LHCN-M2 (cell line): ENCODE measurements at places on chromosomes 7 and 10.
A peak's percentile ranks its signal among the peaks of the same experiment; 100 is the strongest.

DNA sequence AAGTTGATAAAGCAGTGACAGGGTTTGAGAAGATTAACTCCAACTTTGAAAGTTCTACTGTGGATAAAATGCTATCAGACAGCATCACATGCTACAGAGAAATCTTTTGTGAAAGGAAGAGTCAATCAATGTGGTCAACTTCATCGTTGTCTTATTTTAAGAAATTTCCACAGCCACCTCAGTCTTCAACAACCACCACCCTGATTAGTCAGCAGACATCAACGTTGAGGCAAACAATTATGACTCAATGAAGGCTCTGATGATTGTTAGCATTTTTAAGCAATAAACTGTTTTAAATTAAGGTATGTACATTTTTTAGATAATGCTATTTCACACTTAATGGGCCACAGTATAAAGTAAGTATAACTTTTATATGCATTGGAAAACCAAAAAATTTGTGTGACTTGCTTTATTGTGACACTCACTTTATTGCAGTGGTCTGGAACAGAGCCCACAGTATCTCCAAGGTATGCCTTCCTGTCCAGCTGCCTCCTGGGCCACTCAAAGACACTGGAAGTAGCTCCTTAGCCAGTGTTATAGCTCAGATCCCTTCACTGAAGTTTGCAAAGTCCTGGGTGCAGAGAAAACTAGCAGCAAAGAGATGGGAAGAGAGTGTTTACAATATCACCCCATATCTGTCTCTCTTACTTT lies 293.1 kb downstream of the ARHGAP12 start:
- peak; percentile 44 for DNase-seq

GRCh38 chr10:101956117-101956516 lies 99.9 kb downstream of the ARMH3 start:
- DNase-seq = no peak

DNA sequence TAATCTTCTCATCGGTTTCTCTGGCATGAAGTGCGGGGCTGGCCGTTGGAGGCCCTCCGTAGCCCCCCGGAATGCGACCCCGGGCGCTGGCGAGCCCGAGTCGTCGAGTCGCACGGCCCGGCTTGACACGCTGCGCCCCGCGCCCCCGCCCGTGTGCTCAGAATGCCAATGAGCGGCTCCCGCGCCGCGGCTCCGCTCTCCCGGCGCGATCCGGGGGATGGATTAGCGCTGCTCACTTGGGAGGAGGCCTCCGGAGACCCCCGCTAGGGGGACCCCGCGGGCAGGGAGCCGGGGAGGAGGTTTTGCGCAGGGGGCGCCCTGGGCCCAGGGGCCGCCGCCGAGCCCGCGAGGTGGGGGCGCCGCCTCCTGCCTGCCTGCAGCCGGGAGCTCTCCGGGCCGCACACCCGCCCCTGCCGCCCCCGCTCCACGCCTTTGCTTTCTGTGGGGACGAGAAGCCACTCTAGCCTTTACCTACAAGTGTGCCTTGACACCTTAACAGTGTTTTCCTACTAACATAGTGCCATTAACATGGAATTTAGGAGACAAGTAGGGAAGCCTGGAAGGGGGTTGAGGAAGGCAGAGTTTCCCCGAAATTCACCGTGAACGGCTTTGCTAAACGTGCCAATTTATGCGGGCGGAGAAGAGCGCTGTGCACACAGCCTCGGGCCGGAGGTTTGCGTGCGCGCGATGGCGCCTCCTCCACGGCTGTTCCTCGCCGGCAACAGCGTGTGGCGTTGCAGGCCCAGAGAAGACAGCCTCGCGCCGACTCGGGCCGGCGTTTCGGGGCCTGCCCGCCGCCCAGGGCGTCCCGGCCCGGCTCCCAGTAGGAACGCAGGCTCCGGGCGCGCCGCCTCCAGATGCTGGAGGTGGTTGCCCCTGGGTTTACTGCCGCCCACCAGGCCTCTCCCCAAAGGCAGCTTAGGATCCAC lies 7.1 kb downstream of the SHH start:
- DNase-seq = peak; percentile 68

GRCh38 chr7:49703337-49703736 lies 70.1 kb upstream of the VWC2 start:
- no peak for DNase-seq

DNA sequence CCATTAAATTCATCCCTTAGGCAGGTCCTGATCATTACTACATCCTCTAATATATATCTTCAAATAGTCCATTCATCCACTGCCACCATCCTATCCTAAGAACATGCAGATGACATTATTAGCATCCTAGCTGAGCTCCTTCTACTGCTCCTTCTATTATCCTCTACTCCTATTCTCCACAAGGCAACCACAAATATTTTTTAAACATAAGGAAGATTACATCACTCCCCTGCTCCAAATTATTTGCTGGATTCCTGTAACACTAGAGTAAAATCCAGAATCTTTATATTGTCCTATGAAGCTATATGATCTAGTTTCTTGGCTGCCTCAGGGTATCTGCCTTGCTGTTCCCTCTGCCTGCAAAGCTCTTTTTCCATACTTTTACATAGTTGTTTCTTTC lies 176.3 kb upstream of the SLC26A5 start:
- DNase-seq = no peak

DNA sequence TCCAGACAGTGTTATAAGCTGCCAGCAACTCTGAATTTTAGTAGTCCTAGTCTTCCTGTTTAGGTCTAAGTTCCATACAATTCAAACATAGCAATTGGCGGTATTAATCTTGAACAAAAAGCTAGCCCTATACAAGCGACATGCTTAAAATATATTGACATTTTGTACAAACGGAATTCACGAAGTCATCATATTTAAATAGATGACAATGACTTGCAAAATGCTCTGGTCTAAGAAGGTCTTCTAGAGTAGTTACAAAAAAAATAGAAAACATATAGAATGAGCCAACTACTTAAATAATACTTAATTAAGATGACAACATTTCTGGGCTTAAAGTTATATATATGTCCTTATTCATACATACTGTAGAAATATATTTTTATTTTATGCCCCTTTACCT lies 446.6 kb downstream of the ANKRD7 start:
- no peak for DNase-seq

DNA sequence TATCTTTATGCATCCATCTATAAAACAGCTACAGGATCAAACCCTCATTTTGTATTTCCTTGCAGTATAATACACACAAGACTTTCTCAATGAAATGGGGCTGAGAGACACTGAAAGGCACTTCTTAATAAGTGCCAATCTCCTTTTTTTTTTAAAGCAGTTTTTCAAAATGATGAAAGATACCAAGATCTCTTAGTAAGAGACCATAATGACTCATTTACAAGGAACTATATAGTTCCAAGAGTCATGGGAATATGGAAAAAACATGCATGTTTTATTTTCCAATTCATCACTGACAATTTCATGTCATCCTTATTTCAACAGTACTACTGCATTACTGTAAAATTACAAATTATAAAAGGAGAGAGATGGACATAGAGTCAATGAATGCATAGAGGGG lies 973.7 kb downstream of the GATA3 start:
- DNase-seq = peak; percentile 5

- no peak for DNase-seq
These were observed 893.0 kb downstream of the SORCS3 start for GRCh38 chr10:105534086-105534485.

DNA sequence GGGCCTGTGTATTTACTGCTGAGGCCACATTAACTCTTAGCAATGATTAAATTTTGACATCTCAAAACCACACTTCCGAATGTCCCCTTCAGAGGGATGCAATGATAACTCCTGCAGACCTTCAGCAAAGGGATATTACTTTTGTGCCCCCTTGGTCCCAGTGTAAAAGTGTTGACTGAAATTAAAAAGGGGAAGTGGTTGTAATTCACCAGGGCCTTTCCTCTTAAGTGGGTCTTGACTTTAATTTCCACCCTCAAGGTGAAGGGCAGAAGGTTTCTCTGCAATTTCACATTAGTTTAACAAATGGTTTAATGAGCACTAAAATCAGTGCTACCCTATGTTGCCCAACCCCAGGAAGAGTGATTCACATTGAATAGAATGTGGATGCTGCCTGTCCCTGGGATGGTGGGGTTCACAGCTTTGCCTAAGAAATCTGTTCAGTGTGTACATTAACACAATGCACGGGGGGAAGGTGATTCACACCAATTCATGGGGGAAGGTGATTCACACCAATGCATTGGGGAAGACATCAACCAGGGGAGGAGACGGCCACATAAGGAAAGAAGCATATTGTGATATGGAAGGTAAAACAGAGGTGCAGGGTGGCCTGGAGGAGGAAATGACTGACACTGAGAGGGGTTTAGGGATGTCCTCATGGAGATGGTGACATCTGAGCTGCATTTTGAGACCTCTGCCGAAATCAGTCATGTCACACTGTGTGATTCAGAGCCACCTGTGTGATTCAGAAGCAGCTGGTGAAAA lies 19.4 kb upstream of the TNS3 start:
- peak; percentile 90 for DNase-seq

GRCh38 chr7:7103343-7104313 lies 78.7 kb upstream of the C1GALT1 start:
- DNase-seq = peak; percentile 88

DNA sequence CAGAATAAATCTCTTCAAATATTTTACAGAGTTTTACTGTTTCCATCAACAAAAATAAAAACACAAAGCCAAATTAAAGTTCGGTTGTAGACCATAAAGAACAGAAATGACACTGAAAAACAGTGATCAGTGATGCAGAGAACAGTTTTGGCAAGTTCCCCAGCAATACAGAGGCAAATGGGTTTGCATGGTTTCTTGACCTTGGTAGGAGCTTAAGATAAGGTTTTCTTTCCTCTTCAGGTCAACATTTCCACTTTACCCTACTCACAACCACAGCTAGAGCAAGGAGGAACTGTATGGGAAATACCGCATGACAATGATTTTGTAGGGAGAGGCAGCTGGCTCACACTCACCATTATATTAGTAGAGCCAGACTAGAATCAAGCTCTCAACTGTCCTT lies 199.5 kb downstream of the SH2D4B start:
- DNase-seq = no peak

GRCh38 chr7:55210716-55211115 lies 154.4 kb upstream of the LANCL2 start:
- DNase-seq = no peak

DNA sequence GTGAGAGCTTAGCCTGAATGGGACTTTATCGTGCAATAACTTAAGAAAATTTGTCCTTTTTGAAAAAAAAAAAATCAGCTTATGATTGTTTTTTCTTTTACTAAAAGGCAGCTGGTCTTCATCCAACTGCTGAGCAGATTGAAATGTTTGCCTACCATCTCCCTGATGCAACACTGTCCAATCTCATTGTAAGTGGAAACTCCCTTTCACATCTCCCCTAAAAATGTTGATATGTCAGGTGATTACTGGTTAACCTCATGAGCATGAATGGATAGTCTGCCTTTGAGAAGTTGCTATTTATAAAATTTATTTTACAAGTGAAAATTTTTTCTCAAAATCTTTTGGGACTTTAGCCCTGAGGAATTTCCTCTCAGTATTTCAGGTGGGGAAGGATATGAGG lies 17.8 kb upstream of the HKDC1 start:
- no peak for DNase-seq

DNA sequence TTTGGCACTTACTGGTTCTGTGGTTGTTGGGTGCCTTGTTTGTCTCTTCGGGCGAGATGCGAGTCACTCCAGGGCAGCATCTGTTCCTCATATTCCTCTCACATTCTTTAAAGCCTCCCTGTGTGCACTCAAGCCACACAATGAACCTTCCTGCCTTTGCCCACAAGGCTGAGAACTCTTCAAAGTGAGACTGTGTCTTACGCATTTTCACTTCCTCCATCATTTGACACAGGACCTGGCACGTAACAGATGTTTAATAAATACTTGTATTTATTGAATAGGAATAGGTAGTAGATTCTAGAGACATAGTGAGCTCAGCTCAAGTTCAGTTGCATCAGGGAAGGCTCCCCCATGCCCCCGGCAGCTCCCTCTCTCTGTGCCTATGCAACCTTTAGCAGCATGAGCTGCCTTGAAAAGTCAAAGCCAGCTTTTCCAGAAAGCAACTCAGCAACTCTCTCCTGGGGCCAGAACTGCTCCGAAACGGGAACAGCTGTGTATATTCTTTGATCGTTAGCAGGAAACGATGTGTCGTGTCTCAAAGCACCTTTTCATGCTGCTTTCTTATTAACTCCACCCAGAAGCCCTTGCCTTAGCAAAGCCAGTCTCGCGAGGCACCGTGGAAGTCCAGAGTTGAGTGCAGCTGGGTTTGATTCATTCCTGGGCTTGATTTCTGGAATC lies 97.5 kb downstream of the PFKFB3 start:
- DNase-seq = peak; percentile 34

DNA sequence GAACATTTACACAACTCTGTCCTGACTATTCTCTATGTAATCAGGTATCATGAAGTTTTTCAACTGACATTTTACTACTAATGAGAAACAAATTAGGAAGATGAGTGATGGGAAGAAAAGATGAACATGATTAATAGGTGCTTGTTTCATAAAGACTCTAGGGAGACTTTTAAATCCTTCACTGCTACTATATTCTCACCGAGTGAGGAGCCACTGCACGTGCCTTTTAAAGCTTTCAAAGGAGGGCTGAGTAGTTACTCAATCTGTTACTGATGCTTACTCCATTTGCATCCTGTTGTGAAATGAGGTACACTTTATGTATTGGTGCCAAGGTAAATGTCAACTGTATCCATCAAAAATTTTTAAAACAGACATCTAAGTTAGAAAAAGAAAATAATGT lies 1.3 kb upstream of the COMMD3 start:
- no peak for DNase-seq

GRCh38 chr7:116585967-116586366 lies 61.1 kb downstream of the CAV1 start:
- no peak for DNase-seq

- DNase-seq = no peak
These were observed 46.5 kb upstream of the IL6 start for GRCh38 chr7:22680482-22680911.

DNA sequence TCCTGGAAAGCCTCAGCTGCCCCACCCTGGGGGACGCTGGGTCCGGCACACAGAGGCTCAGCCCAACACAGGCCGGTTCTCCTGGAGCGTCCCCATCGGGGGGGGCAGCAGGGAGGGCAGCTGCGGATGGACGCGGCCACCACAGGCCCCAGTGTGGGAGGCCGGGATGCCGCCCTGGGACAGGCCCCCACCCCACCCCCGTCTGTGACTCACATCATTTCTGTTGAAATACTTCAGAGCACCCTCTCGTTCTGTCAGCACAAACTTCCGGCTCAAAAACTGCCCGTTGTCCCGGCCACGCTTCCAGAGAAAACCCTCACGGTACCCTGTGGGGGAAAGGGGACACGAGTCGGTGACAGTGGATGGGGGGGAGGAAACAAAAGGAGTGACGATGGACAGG lies 28.5 kb downstream of the GET4 start:
- DNase-seq = peak; percentile 72

GRCh38 chr10:15985690-15986089 lies 125.4 kb upstream of the MINDY3 start:
- DNase-seq = no peak

GRCh38 chr10:8424555-8425211 lies 370.2 kb downstream of the GATA3 start:
- DNase-seq = no peak

DNA sequence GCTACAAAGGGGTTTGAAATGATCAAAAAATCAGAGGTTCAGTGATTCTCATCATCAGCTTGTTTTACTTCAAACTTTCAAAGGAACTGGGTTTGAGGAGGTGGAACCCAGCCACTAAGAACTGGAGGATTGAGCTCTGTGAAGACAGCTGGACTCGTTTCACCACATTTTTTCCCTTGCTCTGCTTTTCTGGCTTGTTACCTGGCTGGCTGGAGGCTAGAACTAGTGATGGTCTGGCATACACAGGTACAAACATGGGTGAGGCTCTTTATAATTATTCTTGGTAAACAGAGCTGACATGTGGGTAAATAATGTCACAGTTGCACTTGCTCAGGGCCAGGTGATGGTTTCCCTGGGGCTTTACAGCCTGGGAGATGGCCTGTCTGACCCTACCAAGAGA lies 352.5 kb downstream of the FGFR2 start:
- no peak for DNase-seq
